Activated CD4-positive, alpha-beta T cell treated with anti-CD3 and anti-CD28 coated beads for 24 hours (primary cell): ENCODE measurements at places on chromosomes 7 and 10.

DNA sequence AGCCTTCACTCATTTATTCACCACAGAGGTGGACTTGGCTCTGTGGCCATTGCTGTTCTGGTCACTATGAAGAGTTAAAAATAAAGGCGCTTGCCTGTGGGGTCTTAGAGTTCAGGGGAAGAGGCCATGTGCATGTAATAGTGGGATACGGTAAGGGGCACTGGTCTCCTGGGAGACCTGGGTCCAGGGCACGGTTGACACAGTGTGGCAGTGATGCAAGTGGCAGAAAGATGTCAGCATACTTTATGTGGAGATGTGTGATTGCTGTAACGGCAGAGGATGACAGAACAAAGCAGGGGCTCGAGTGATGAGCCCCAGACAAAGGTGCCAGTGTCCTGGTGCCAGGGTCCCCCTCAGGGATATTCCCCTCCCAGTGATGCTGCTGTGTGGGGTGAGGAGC, 8.6 kb downstream of the ZSCAN25 start:
- DNase-seq, result no peak

GRCh38 chr7:6165075-6165474, 107.3 kb downstream of the CYTH3 start:
- DNase-seq, result no peak

DNA sequence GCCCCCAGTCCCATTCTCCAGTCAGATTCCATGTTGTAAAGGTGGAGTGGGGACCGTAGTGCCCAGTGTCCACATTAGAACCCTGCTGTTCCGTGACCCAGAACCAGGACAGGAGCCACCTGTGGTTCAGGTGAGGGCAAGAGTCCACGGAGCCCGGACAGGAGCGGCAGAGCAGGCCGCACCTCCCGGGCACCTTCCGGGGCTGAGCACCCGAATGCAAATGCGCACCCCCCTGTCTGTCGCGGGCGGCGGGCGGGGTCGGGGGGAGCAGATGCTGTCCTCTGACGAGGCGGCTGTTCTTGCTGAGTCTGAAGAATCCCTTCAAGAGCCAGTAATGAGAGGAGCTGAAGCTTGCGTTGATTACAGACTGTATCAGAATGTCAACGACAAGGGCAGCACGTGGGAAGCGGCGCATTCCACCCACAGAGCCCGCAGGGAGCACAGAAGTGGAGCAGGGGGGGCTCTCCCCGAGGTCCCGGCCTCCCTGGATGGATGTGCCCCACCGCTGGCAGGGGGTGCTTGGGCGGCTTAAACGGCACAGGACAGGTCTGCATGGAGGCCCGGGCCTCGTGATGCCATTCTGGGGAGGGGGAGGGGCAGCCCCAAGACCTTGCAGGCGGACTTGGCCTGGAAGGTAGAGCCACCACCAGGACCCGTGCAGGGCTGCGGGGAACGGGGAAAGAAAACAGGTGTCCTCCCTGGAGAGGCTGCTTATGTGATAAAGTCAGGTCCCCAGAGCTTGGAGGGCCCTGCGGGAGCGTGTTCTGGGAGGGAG, 407.5 kb upstream of the RNF32 start:
- no peak for DNase-seq

- DNase-seq, result no peak
These were observed 5.2 kb upstream of the MYH16 start for GRCh38 chr7:99267481-99267840.

GRCh38 chr7:117819558-117819957, 53.7 kb downstream of the CTTNBP2 start:
- no peak for DNase-seq

GRCh38 chr10:10778959-10779358, 238.7 kb upstream of the CELF2 start:
- DNase-seq, result no peak
